Activated CD4-positive, alpha-beta memory T cell treated with anti-CD3 and anti-CD28 coated beads for 36 hours (primary cell): ENCODE measurements at places on chromosomes 16 and 17. TPM values are rescaled to one million over a fixed set of nuclear protein-coding genes. Genes with fewer than 3 reads are reported as not detected.

GCGR gene
- not detected for total RNA-seq

- H3K27ac ChIP-seq = no peak overlapping the region
- no peak for DNase-seq
- no peaks in the 10 kb centered on the region for H3K4me1 ChIP-seq
- H3K36me3 ChIP-seq = no peaks in the 10 kb centered on the region
- no peak overlapping the region for H3K4me3 ChIP-seq
- peaks cover under 1% of the 10 kb centered on the region for H3K27me3 ChIP-seq
Observed at GRCh38 chr17:62692721-62693431, 65.4 kb downstream of the MRC2 start.

GRCh38 chr17:78812855-78813254, 27.8 kb downstream of the USP36 start:
- DNase-seq = peak; percentile 23
- no peaks in the 10 kb centered on the region for H3K27me3 ChIP-seq
- H3K4me3 ChIP-seq = no peak overlapping the region
- H3K27ac ChIP-seq = peak overlapping the region; percentile 6
- H3K4me1 ChIP-seq = peaks cover 36% of the 10 kb centered on the region

DNA sequence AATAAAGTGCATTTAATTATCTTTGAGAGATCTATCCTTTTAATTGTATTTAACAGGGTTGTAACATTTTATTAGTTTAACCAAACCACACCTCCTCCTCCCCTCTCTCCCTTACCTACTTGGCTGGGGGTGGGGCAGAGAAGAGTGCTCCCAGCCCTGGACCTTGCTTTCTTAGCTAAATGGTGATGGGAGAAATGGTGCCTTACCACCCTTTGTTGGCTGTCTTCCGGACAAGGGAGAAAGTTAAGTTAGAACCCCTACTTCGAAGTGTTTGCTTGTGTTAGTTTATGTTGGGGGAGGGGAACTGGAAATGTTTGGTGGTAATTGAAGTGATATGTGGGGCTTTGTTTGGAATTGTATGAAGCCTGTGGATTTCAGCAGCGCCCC, 3.9 kb downstream of the FZD2 start:
- no peak overlapping the region for H3K27ac ChIP-seq
- peaks cover 57% of the 10 kb centered on the region for H3K27me3 ChIP-seq
- peaks cover 2% of the 10 kb centered on the region for H3K36me3 ChIP-seq
- H3K4me1 ChIP-seq = peaks cover 19% of the 10 kb centered on the region
- no peak for DNase-seq
